Left forelimb (tissue), 1 donor: ENCODE measurements at places on chromosomes 4 and X.

DNA sequence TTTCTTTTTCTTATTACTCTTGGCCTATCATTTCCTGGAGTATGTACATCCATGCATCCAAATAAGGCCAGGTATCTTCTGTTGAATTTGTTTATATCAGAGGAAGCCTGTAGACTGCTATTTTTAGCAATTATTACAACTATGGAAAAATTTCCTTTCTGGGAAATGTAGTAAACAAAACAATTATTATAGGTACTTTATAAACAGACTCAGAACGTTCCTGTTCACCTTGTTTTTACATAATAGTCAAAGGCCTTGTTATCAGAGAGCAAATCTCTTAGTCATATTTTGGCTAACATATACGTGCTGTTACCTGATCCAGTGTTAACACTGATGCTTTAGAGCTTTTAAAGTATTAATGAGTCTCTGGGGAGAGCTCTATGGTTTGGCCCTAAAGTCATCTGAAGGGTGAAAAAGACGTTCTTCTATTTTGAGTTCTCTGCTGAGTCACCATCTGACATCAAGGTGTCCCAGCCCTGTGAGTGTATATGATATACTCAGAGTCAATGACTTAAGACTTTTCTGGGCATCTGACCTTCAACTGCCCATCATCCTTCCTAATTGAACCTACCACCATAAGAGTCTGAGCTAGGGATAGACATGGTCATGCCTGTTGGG lies 7.3 kb downstream of the SPARCL1 start:
- no peak for DNase-seq

DNA sequence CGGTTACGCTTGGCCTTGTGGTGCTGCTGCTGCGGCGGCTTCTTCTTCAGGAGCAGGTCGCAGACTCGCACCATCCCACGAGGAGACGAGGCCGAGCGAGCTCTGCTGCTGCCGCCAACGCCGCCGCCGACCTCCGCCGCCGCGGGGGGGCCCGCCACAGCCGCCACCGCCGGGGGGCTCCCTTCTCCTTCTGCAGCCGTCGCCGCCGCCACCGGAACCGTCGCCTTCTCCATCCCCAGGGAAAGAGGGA lies 237 bp downstream of the ANKRD17 start:
- DNase-seq = no peak

DNA sequence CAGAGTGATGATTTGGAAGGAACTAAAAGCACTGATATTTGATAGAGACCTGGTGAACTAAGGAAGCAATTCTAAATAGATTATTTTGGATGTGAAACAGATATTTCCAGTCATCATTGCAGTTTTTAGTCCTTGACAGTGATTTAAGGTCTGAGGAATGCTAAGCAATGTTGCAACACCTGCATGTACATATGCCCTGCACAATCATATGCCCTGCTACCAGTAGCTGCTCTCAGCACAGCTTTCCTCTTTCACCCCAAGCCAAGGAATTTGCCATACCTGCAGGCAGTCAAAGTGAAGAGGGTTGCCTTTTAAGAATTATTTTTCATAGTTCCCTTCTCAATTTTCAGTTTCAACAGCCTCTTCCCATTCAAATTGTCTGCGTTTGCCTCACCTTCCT lies 8.7 kb upstream of the FAM47A start:
- no peak for DNase-seq

GRCh38 chr4:185143601-185143969 lies 519 bp downstream of the SLC25A4 start:
- no peak for DNase-seq

DNA sequence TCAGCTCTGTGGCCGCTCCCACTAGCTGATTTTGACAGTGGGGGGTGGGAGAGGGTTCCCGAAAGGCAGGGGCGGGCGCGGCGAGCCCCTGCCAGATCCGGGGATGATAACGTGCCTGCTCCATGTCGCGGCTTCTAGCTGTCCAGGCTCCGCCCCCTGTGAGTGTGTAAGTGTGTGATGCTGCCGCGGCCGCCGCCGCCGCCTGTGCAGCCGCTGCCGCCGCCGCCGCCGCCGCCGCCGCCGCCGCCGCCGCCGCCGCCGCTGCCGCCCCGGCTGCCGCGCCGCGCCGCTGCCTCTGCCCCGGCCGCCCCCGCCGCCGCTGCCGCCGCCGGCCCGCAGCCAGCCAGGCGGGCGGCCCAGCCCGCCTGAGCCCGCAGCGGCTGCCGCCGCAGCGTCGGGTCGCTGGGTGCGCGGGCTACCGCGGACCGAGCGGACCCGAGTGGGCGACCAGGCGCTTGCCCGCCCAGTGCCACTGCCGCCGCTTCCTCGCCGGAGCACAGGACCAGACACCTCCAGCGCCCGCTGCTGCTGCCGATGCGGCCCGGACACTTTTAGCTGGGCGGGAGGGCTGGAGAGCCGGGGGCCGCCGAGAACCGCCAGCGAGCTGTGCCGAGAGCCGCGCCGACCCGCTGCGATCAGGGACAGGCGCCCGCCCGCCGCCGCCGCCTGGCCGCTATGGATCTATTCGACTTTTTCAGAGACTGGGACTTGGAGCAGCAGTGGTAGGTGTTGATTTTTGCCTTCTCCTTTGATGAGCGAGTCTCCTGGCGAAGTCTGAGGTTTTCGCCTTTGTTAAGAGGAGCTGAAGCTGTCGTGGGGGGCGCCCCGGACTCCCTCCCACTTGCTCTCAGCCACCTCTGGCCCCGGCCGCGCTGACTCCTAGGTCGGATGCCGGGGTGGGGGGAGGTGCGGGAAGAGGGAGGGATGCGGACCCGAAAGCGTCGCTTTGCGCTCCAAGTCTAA lies at the start of gene AFF2:
TSS of gene AFF2 (plus strand) at position 195 of the 963 bp plus-strand sequence. CDS start at position 676, 481 bp downstream.
- peak; percentile 75 for DNase-seq

DNA sequence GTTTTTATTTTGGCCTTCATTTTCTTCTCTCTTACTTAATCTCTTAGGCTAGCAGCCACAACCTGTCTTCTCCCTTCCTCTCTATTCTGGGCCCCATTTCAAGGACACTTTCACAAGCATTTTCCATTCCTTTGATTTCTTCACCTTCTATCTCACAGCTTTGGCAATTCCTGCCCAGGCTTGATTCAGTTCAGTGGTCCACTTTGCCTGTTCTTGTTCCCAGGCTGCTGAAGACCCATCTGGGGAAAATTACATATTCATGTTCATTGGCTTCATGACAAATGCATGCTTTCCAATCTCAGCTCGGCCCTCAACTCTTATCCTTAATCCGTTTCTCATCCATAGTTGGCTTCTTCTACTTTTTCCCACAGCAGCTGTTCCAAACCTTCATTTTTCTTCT lies 38.7 kb upstream of the LPAR4 start:
- DNase-seq = no peak

GRCh38 chr4:687971-688853 lies 739 bp downstream of the SLC49A3 start:
- peak; percentile 62 for DNase-seq

GRCh38 chr4:152363086-152363485 lies 172.8 kb downstream of the FBXW7 start:
- DNase-seq = no peak

- no peak for DNase-seq
These were observed 26.4 kb upstream of the MMRN1 start for GRCh38 chr4:89868276-89868675.

DNA sequence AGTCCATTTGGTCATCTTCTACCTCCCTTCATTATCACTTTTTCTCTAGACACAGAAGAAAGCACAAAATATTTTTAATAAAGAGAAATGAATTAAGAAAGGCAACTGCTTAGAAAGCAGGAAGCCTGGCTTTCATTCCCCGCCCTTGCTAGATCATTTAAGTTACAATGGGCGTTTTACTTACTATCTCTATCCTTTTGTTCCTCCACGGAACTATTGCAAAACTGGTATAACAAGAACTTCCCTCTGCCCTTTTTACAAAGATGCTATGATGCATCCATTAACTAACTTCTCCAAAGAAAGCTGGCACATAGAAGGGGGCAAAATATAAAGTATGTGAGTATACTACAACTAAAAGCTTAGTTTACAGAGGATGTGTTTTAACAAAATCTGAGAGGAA lies 434.5 kb upstream of the FTHL17 start:
- DNase-seq = no peak

DNA sequence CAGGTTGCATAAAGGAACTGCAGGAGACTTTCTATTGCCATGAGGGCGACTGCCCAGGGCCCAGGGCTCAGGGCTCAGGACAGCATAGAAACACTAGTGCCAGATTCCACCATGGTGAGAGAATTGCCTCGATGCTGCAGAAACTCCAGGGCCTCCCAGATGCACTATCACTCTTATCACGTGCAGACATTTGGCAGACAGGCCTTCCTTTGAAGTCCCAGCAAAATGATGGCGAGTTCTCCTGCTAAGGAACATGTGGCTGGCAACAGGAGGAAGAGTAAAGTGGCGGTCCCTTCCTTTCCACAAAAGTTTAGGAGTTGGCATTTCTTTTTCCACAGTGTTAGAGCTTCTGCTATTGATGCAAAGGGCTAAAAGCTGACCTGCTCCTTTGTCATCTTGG lies 214.0 kb upstream of the LNX1 start:
- no peak for DNase-seq

GRCh38 chr4:1325681-1326635 lies 21.1 kb upstream of the UVSSA start:
- DNase-seq = no peak

DNA sequence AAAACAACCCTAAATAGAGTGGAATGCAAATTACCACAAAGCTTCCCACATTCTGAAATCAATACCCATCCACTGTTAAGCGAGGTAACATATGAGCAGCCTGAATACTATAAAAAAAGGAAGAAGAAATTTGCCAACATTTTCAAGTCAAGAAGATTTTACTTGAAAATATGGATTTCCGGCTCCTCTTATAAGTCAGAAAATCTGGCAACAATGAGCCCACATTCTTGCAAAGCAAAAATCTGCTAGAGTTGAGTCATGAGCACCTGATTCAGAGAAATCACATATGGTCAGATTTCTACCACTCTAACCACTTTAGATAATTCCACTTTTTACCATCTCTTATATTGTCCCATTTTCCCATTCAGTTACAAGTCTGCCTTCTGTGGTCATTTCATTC lies 395.7 kb downstream of the DTHD1 start:
- DNase-seq = no peak

GRCh38 chrX:153781428-153782047 lies 697 bp downstream of the SRPK3 start:
- no peak for DNase-seq

GRCh38 chrX:112731793-112732192 lies 52.1 kb upstream of the LHFPL1 start:
- DNase-seq = no peak
